ENCODE measurements at places on chromosomes 4 and X. TPM values are rescaled to one million over a fixed set of nuclear protein-coding genes. Genes with fewer than 3 reads are reported as not detected.

SHOX gene
- not detected for total RNA-seq

KIF4A gene
- 0.16 TPM for total RNA-seq

FAM236A gene
- not detected for total RNA-seq

XK gene
- 14.1 TPM for total RNA-seq

SAGE1 gene
- total RNA-seq = not detected

GYG2 gene
- total RNA-seq = 5.0 TPM

PDCL2 gene
- not detected for total RNA-seq

MAGEA8 gene
- not detected for total RNA-seq

HSFX2 gene
- total RNA-seq = not detected

FAM184B gene
- total RNA-seq = not detected

CENPE gene
- total RNA-seq = 1.1 TPM

BMPR1B gene
- 2.0 TPM for total RNA-seq

GCNA gene
- 1.4 TPM for total RNA-seq

Measured in sigmoid colon (tissue), 7 donors.